Spinal cord (tissue), 10 donors: ENCODE measurements at places on chromosomes 5 and 9. TPM values are rescaled to one million over a fixed set of nuclear protein-coding genes. Genes with fewer than 3 reads are reported as not detected.
A peak's percentile ranks its signal among the peaks of the same experiment; 100 is the strongest.

The GMCL2 gene
- total RNA-seq: not detected

The FAM221B gene
- total RNA-seq: not detected

The C5orf52 gene
- total RNA-seq: not detected

The C5orf34 gene
- 4.7 TPM for total RNA-seq

The PLPP7 gene
- total RNA-seq: 6.2 TPM

The UTP15 gene
- 25.9 TPM for total RNA-seq

The ANKRD18B gene
- 2.2 TPM for total RNA-seq

The PCDHA9 gene
- 1.2 TPM for total RNA-seq

The GTF2H2 gene
- 61.9 TPM for total RNA-seq

DNA sequence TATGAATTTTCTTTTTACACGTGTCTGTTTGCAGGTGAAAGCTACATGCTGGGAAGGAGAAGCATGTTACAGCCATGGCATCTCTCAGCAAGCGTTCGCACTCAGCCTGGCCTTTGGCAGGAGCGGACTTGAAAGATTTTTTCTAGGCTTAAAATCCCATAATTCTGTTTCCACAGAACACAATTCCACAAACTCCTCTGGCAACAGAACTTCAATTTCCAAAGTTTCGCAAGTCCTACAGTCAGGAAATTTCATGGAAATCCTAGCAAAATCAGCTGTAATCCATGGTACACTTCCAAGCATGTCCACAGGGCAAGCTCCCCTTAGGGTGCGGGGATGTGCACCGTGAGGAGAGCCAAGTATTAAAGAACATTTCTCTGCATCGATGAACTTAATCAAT lies 35.9 kb downstream of the SUB1 start:
- H3K4me1 ChIP-seq: no peaks in the 10 kb centered on the region
- no peak for DNase-seq
- no peak overlapping the region for H3K4me3 ChIP-seq
- H3K36me3 ChIP-seq: no peaks in the 10 kb centered on the region
- H3K27me3 ChIP-seq: no peaks in the 10 kb centered on the region

GRCh38 chr5:18000744-18001143 lies 366.5 kb downstream of the TAF11L14 start:
- H3K27me3 ChIP-seq: no peaks in the 10 kb centered on the region
- H3K4me3 ChIP-seq: no peak overlapping the region
- H3K36me3 ChIP-seq: no peaks in the 10 kb centered on the region
- H3K4me1 ChIP-seq: no peaks in the 10 kb centered on the region
- no peak for DNase-seq
- H3K27ac ChIP-seq: no peak overlapping the region

DNA sequence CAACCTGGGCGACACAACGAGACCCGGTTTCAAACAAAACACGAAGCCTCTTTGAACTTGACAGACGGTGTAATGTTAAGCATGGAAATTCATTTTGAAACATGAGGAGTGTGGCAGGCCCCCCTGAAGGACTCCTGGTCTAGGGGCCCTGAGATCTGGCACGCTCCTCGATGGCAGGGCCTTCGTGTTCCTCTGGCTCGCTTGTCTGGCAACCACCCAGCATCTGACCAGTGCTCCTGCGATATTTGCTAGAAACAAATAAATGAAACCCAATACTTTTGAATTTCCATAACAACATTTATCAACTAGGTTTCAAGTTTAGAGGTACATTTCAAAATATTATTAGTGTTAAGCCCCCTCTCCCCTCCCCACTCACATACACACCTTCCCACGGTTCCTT lies 193.0 kb downstream of the ERCC6L2 start:
- peaks cover 22% of the 10 kb centered on the region for H3K4me1 ChIP-seq
- no peak for DNase-seq
- no peaks in the 10 kb centered on the region for H3K27me3 ChIP-seq
- H3K27ac ChIP-seq: no peak overlapping the region
- no peak overlapping the region for H3K4me3 ChIP-seq

- no peak overlapping the region for H3K4me3 ChIP-seq
- H3K27ac ChIP-seq: no peak overlapping the region
- H3K36me3 ChIP-seq: no peaks in the 10 kb centered on the region
- H3K27me3 ChIP-seq: no peaks in the 10 kb centered on the region
- DNase-seq: no peak
- H3K4me1 ChIP-seq: no peaks in the 10 kb centered on the region
Observed at GRCh38 chr5:143801252-143801939, 10.6 kb upstream of the HMHB1 start.

GRCh38 chr5:68446487-68446894 lies 230.9 kb downstream of the PIK3R1 start:
- H3K36me3 ChIP-seq: no peaks in the 10 kb centered on the region
- no peaks in the 10 kb centered on the region for H3K27me3 ChIP-seq
- no peak overlapping the region for H3K27ac ChIP-seq
- no peak overlapping the region for H3K4me3 ChIP-seq
- no peaks in the 10 kb centered on the region for H3K4me1 ChIP-seq

- no peaks in the 10 kb centered on the region for H3K27me3 ChIP-seq
- H3K4me1 ChIP-seq: no peaks in the 10 kb centered on the region
Observed at GRCh38 chr5:80299601-80300000, 20.2 kb upstream of the SPZ1 start.

DNA sequence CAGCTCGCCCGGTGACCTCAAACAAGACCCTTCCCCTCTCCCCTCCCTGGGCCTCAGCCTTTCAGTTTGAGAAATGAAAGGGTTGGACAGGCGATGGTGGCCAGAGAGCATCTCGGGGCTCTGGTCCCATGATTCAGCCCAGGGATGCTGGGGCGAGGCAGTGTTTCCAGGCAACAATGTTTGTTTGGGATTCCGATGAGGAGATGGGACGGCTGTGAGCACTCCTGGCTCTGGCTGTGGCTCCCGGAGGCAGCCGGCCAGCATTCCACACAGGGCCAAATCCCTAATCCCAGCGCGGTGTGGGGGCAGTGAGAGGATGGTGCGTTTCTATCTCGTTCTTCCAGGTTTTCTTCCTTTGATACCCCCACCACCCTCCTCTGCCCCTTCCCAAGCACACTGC lies 66.0 kb downstream of the HMCN2 start:
- H3K4me1 ChIP-seq: peaks cover 35% of the 10 kb centered on the region
- no peak for DNase-seq
- peaks cover 12% of the 10 kb centered on the region for H3K27me3 ChIP-seq
- no peak overlapping the region for H3K4me3 ChIP-seq

GRCh38 chr5:56962286-56962685 lies 10.4 kb upstream of the MIER3 start:
- no peaks in the 10 kb centered on the region for H3K27me3 ChIP-seq
- DNase-seq: no peak
- H3K4me1 ChIP-seq: no peaks in the 10 kb centered on the region
- no peak overlapping the region for H3K4me3 ChIP-seq
- no peak overlapping the region for H3K27ac ChIP-seq
- H3K36me3 ChIP-seq: no peaks in the 10 kb centered on the region

DNA sequence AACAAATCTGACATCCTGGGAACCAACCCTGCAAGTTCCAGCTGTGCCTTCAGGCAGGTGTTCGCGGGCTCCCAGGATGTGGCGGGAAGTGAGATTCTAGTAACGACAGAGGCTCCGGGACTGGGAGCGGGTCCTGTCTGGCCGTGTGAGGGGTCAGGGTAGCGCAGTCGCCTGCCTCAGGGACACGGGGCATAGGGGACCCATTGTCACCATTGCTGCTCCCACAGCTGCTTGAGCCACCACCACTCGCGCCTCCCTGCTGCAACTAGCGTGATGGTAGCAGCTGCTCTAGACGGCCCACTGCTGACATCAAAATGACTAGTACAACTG lies 468.5 kb downstream of the CDH9 start:
- no peaks in the 10 kb centered on the region for H3K4me1 ChIP-seq
- H3K27me3 ChIP-seq: no peaks in the 10 kb centered on the region
- H3K36me3 ChIP-seq: no peaks in the 10 kb centered on the region
- H3K4me3 ChIP-seq: no peak overlapping the region
- DNase-seq: no peak
- no peak overlapping the region for H3K27ac ChIP-seq

DNA sequence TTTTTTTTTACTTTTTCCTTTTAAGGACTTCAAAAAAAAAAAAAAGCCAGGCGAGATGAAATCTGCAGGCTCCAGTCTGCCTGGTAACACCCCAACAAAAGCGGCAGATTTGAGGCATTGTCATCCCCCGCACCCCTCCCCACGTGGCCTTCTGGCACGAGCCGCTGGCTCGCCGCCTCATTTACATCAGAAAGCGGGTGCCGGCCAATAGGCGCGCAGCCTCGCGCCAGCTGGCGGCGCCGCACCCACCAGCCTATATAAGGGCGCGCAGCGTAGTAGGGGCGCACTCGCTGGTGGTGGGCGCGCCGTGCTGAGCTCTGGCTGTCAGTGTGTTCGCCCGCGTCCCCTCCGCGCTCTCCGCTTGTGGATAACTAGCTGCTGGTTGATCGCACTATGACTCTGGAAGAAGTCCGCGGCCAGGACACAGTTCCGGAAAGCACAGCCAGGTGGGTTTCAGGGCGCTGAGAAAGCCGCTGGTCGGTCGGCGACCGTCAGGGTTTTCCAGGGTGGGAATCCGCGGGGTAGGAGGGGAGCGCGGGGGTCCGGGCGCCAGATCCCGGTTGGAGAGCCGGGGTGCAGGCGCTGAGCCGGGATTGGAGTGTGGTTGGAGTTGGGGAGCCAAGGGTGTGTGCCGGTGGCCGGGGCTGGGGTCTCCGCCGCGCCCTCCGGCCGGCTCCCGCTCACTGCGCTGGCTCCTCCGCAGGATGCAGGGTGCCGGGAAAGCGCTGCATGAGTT lies at the start of gene GADD45G:
GADD45G (plus strand) TSS at position 284 of the 736 bp plus-strand sequence; CDS start at position 394, 110 bp downstream.
- H3K27ac ChIP-seq: peak within 1 kb of the TSS; percentile 50
- peaks cover 8% of the 10 kb centered on the region for H3K36me3 ChIP-seq
- H3K4me3 ChIP-seq: peak within 1 kb of the TSS; percentile 47
- peak; percentile 80 for DNase-seq
- H3K27me3 ChIP-seq: peaks cover 26% of the 10 kb centered on the region
